Stimulated activated CD8-positive, alpha-beta memory T cell treated with anti-CD3 and anti-CD28 coated beads, Interleukin-4, amount 100 ng/mL, for 1 hour (primary cell): ENCODE measurements at places on chromosomes 1 and 21.

GRCh38 chr1:53502641-53503432 is 43.6 kb downstream of the DMRTB1 start:
- DNase-seq: no peak

DNA sequence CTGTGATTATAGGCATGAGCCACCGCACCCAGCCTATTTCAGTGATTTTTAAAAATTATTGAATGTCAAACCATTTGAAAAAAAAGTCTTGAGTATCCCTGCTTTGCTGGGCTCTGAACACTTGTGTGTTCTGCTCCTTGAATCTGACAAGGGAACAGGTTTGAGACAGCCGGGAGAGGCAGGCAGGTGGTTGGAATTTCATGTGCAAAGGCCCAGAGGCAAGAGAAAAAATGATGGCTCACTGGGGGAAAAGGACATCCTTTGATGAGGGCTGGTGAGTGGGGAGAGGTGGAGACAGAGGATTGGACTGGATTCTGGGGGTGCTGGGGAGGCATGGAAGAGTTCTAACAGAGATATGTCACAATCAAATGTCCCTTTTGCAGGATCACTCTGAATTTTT is 13.1 kb upstream of the WASF2 start:
- no peak for DNase-seq

GRCh38 chr1:66374561-66375111 is 159.3 kb upstream of the SGIP1 start:
- DNase-seq: no peak

DNA sequence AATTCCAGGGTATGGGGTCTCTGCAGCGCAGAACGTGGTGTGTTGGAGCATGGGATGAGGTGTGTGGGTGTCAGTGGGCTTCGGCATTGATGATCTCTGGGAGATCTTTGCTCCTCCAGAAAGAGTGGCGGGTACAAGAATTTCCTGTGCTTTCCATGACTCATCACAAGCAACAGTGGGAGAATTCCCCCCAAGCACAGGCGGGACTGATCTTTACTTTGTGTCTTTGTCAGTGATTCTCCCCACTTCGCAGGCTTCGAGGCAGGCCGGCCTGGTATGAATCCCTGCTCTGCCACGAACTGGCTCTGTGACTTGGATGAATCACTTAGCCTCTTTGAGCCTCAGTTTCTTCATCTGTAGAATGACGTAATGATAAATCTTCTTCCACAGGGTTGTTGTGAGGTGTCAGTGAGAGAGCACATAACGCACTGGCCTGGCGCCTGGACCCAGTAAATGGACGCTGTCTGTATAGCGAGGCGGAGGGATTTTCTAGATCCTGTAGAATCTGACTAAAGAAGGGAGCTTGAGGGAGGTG is 2.0 kb downstream of the OPRD1 start:
- no peak for DNase-seq

GRCh38 chr1:59199719-59200376 is 97.0 kb upstream of the FGGY start:
- DNase-seq: no peak

DNA sequence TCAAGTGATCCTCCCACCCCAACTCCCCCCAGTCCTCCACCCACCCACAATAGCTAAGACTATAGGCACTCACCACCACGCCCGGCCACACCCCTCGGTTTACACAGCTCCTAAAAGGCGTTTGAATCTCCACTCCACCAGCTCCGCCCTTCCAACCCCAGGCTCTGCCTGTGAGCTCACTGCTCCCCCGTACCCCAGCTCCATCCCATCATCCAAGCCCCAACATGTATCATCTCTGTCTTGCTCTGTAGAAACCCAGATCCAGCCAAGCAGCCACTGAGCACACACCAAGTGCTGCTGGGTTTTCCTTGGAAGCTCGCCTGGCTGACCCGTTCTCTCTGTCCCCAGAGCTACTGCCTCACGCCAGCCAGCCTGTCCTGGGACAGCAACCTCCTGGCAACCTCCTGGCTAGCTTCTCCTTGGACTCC is 12.0 kb upstream of the S100A2 start:
- no peak for DNase-seq

DNA sequence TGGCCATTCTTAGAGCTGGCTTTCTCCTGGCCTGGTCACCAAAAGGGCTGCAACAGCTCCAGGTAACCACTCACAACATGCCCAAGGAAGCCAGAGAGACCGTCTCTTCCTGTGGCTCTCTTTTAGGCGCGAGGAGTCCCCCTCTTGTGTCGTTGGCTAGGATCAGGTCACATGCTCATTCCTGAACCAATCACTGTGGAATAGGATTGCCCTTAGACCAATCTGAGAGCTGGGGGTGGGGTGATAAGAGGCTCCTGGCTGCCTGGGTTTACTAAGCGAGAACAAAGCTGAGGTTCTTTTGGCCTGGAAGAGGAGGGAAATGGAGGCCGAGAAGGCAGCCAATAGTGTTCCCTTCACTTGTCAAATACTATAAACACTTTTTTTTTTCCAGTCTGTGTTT is 452.1 kb upstream of the PROX1 start:
- DNase-seq: no peak

GRCh38 chr21:33883118-33883517 is 32.5 kb downstream of the ATP5PO start:
- no peak for DNase-seq

DNA sequence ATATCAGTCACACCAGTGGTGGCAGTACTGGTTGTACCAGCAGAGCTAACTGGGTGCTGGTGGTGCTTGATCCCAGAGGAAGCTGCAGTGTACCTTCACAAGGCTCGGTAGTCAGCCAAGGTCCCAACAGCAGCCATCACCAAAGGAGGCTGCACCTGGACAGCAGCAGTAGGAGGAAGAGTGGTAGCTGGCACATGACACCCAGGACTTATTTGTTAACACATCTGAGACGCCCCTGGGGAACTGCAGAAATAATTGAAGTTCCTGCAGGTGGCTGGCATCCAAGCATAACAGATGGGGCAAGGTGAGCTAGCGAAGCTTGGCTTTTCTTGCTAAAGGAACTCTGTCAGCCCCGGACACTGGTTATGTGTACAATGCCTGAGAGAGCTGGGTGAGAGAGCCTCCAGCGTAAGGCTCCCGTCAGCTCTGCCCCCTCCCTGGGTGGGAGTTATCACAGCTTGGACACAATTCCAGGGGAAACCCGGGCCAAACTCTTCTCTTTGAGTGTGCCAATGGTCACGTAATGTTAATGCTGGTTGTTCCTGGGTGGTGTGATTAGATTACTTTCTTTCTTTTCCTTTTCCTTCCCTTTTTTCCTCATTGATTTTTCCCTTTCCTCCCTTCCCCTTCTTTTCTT is 29.1 kb upstream of the PARP1 start:
- DNase-seq: no peak

- no peak for DNase-seq
Observed at GRCh38 chr1:197910120-197910991, 6.8 kb upstream of the LHX9 start.

GRCh38 chr1:173418107-173418985 is 58.8 kb upstream of the PRDX6 start:
- no peak for DNase-seq

- no peak for DNase-seq
Observed at GRCh38 chr1:156920233-156921052, at the start of gene LRRC71. Gene LRRC71, plus strand, starts transcription at chr1:156920632. Its CDS starts 172 bp downstream, at chr1:156920804.

GRCh38 chr1:185152187-185152767 is 4.5 kb downstream of the TRMT1L start:
- DNase-seq: no peak

GRCh38 chr1:230502306-230502705 is 76.2 kb upstream of the PGBD5 start:
- DNase-seq: no peak

DNA sequence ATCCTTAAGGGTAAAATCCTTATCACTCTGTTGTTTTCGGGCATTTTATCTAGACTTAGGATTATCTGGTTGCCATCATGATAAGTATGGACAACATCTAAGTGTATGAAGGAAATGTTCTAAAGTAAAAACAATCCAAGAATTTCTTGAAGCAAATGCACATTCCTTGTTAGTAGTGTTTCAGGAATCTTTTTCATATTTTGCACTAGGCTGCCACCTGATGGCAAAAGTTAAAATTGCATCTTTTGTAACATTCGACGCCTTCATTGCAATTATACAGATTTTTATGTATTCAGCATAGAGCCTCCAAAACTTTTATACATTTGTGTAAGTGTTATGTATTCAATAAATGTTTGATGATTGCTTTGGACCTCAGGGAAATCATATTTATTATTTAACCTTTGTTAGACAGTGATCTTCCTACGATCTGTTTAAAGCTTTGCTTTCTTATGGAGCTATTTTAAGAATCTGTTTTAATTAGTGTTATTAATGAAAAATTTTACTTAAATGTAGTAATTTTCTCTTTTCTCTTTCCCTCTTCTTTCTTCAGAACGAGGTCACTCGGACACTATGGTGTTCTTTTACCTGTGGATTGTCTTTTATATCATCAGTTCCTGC is 49.4 kb upstream of the KIAA1614 start:
- no peak for DNase-seq

GRCh38 chr1:167808104-167808503 is 86.3 kb downstream of the MPZL1 start:
- no peak for DNase-seq

DNA sequence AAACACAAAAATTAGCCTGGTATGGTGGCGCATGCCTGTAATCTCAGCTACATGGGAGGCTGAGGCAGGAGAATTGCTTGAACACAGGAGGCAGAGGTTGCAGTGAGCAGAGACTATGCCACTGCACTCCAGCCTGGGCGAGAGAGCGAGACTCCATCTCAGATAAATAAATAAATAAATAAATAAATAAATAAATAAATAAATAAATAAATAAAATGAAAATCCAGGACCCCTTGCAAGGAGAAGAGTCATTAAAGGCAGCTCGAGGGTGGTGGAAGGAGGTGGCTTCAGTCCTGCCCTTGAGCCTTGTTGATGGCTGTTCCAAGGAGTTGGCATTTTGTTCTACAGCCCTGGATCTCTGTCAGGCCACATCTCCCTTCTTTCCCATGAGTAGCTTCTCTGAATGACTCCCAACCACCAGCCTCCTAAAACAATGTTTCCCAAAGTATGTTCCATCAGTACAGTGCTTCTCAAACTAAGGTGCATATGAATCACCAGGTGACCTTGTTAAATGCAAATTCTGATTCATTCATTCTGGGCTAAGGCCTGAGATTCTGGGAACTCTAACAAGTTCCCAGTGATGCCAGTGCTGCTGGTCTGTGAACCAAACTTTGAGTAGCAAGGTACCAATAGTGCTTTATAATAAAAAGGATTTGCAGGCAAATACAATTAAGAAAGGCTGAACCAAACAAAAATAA is 99.0 kb downstream of the KCNN3 start:
- no peak for DNase-seq

GRCh38 chr1:211816586-211816985 is 14.0 kb downstream of the LPGAT1 start:
- DNase-seq: no peak

- DNase-seq: no peak
Observed at GRCh38 chr1:212515329-212515760, 82.6 kb downstream of the NENF start.

DNA sequence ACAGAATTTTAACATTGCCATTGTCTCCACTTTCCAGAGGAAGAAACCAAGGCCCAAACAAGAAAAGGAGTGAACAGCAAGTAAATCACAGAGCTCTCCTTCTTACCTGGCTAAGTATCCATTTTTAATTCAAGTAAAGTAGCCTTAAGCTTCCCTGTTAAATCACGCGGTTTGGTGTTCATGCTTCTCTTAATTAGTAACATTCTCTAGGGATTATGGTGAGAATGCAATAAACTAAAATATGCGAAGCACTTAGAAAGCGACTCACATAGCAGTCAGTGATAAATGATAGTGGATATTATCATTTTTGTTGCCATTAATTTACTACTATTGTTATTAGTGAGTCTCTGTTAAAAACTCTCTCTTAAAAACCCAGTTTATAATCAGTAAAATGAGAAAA is 630.5 kb upstream of the TMPRSS15 start:
- no peak for DNase-seq

GRCh38 chr1:74463333-74463988 is 49.0 kb downstream of the LRRC53 start:
- DNase-seq: no peak

DNA sequence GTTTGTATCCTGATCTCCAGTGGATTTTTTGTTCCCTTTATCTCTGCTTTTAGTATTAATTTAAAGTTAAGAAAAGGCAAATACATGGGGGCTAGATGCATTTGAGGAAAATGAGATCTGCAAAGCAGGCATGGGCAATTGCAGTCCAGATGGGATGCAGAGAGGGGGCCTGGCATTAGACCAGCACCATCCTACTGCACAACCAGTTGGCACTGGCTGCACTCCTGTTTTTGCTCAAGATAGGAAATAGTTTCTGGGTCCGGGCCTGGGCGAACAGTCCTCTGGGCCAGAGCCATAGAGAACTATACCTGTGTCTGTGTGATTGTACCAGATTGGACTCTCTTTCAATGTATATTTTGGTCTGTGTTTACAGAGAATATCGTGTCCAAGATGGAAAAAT is 34.0 kb upstream of the LEPR start:
- DNase-seq: no peak
